Mucosa of gallbladder (tissue), 1 donor: ENCODE measurements at places on chromosomes 11 and 22. TPM values are rescaled to one million over a fixed set of nuclear protein-coding genes. Genes with fewer than 3 reads are reported as not detected.

DNA sequence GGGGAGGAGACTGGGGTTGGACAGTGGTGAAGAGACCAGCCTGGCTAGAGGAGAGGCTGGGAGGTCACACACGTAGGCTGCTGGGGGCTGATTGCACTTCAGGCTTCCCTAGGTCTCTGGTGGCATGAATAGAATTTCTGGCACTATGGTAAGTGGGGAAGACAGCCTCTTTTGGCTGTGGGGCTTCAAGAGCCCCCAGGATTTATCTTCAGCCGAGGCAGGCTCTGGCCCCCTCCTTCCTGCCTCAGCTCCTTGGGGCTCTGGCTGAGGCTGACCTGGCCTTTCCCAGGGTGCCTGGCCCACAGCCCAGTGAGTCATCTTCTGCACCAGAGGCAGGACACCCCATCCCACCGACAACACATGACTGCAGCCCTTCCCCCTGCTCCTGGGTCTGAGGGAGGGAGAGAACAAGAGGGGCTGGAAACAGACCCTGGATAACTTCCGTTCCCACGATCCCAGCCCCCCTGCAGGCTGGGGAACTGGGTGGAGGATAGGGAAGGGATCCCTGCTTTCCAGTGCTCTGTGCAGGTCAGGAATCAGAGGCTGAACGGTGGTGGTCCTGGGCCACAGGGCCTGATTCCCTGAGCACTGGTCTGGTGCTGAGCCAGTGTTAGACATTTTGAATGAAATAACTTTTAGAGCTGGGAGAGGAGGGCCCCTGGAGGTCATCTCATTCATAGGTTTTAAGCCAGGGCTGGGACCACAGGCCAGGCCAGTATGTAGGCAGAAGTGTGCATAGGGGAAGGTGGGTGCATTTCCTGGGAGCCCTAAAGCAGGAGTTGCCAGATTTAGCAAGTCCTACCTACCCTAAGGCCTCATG, 26.5 kb downstream of the ARHGEF17 start:
- peak; percentile 76 for DNase-seq

DNA sequence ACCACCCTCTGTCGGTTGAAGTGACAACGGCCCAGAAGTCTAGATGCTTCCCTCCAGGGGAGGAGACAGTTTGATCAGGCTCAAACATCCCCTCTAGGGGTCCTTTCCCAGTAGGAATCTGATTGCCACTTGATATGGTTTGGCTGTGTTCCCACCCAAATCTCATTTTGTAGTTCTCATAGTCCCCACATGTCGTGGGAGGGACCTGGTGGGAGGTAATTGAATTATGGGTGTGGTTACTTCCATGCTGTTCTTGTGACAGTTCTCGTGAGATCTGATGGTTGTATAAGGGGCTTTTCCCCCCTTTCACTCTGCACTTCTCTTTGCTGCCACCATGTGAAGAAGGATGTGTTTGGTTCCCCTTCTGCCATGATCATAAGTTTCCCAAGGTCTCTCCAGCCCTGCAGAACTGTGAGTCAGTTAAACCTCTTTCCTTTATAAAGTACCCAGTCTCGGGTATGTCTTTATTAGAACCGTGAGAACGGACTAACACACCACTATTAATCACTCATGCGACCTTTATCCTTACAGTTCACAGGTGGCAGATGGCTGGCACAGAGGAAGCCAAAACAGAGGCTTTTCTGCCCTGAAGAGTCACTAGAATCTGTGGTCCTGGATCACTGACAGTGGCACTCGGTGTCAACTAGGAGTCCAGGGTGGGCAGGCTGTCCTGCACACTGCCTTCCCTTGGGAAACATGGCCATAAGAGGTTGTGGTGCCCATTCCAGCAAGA, 21.6 kb downstream of the ASPHD2 start:
- no peak for DNase-seq

DNA sequence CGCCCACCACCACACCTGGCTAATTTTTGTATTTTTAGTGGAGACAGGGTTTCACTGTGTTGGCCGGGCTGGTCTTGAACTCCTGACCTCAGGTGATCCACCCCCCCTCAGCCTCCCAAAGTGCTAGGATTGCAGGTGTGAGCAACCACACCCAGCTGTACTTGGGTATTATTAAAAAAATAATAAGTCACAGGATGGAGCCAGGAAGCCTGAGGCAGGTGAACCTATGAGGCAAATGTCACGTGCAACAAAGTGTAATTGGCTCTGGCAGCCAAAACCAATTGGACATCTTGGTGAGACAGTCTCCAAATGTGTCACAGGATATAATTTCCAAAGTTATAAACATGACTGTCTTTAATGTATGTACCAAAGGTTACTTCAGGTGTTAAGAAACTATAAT, 24.0 kb upstream of the MALAT1 start:
- DNase-seq: no peak

- no peak for DNase-seq
These were observed 292.2 kb downstream of the ST3GAL4 start for GRCh38 chr11:126647735-126648134.

DNA sequence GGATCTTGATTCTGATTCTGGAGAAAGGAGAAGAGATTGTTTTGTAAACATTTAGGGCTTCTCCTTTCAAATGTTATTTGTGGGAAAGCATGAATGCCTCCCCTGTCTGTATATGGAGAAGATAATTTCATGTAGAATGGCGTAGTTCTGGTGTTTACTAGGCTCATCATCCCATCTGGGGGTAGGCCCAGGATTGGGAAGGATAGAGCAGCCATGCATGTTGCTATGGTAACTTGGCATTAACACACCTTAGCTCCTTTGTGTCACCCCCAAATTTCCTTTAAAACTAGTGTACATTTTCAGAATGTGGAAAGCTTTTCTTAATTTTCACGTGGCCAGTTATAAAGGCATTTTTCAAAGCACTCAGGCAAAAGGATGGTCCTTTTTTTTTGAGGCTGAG, 57.5 kb upstream of the EED start:
- no peak for DNase-seq

DNA sequence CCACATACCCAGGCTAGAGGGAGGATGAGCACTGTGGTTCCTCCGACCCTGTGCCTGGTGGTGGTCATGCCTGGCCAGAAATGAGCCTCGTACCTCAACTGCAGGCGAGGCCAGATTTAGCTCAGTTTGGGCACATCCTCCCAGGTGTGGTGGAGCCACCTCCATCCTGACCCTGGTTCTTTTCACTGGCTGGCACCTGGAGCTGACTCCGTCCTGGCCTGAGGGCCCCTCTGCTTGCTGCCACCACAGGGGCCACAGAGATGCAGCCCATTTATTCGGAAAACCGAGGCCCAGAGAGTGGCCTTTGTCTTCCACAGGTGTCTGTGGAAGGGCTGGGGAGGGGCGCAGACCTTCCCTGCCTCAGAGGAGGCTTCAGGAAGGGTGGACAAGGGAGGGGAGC, 9.0 kb upstream of the ARFGAP3 start:
- no peak for DNase-seq

GRCh38 chr22:27866135-27867084, 52.6 kb downstream of the PITPNB start:
- peak; percentile 58 for DNase-seq

- DNase-seq: no peak
These were observed 128.0 kb downstream of the RBFOX2 start for GRCh38 chr22:35900483-35901168.

GRCh38 chr11:68469122-68469521, 8.6 kb downstream of the PPP6R3 start:
- no peak for DNase-seq

DNA sequence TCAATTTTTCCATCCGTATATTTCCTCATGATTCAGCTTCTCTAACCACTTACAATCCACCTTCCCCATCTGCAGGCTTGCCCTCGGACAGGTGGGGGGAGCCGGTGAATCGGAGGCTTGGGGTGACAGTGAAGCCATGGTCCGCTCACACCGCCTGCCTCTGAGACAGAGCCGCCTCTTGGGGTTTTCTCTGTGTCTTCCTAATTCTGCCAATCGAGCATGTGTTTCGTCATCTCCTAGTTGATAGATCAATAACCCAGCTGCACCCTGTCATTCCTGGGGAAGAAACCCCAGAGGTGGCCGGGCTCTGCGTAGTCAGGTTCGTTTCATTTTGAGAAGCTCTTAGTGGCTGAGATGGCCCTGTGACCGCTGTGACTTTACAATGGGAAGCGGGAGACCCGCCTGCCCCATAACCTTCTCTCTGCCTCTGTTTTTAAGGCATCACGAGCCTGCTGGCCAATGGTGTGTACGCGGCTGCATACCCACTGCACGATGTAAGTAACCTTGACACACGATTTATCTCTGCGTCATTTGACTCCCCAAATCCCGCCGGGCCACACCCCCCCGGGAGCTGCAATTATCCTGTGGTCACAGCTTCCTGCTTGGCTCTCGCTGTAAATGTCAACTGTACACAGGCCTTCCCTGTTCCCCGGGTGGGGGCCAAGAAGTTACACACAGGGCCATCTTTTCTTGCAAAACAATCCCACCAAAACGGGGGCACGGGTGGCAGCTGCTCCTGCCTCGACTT, 33.3 kb downstream of the ANO1 start:
- peak; percentile 22 for DNase-seq

DNA sequence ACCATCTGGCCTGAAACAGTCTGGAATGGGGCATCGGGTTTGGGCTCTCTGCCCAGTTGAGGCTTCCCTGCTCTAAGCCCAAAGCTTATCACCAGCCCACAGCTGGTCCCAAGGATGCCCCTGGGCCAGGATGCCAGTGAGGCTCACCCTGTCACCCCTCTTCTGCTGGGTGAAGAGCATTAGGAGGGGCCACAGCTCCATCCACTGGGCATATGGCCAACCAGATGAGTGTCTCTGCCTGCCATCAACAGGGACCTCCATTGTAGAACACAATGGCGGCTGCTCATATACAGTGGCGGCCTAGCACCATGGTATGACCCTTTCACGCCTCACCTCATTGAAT, 5.6 kb downstream of the CHST1 start:
- no peak for DNase-seq

- no peak for DNase-seq
These were observed 6.9 kb downstream of the OLFML1 start for GRCh38 chr11:7492253-7492652.

GRCh38 chr11:112526699-112527416, 266.2 kb upstream of the PLET1 start:
- no peak for DNase-seq

- no peak for DNase-seq
These were observed 84.0 kb upstream of the RTL6 start for GRCh38 chr22:44582016-44582415.

DNA sequence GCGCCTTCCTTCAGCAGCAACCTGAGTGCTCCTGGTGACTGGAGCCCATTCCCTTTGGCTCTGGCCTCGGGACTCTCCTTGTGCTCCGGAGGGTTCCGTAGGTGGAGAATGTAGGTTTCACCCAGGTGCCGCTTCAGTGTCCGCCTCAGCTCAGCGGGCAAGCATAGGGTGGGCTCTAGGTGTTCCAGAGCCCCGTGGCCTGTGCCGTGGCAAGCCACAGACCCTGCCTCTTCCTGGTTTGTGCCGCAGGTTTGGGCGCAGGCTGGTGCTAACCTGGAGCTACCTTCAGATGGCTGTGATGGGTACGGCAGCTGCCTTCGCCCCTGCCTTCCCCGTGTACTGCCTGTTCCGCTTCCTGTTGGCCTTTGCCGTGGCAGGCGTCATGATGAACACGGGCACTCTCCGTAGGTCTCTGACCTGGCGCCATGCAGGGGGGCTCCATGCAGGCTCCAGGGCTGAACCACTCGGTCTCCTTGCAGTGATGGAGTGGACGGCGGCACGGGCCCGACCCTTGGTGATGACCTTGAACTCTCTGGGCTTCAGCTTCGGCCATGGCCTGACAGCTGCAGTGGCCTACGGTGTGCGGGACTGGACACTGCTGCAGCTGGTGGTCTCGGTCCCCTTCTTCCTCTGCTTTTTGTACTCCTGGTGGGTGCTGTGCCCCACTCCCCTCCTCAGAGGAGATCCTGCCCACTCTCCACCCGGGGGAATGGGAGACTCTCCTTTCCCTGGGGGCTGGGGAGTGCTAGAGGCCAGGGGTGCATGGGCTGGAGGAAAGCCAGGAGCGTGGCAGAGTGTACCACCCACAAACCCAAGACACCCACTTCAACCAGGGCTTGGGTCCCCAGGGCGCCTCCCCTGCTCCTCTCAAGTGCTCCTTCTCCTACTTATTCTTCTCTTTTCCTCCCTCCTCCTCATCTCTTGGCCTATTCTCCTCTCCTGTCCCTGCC, 2.4 kb downstream of the SLC22A12 start:
- no peak for DNase-seq

GRCh38 chr22:37925330-37925729, 19.2 kb downstream of the MICALL1 start:
- no peak for DNase-seq

- no peak for DNase-seq
These were observed 83.0 kb downstream of the AASDHPPT start for GRCh38 chr11:106160494-106160893.

DNA sequence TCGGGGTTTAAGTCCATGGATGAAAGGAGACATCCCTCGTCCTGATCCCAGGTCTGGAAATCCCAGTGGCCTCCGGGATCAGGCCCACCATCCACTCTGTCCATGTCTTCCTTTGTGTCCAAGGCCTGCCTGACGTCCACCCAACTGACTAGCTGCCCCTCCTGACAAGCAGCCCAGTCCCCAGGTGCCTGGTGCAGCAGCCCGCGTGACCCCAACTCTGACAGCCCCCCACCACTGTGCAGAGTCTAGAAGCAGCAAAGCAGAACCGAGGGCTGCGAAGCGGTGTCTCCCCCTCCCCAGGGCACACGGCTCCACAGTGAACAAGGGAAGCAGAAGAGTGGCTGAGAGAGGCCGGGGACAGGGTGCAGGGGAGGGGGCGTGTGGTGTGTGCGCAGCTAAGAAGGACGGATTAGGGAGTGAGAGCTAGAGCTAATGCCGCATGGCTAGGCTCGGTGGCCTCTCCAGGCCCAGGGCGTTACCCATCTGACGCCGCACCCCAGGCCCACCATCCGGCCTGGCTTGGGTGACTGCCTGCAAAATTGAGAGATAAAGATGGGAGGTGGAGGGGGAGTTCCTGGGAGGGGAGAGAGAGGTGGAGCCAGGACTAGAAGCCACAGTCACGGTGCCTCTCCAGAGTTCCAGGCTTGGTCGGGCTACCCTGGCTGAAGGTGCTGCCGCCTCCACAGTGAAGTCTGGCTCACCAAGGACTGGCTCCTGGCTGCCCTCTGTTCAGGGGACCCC, 16.6 kb upstream of the BAIAP2L2 start:
- no peak for DNase-seq

DNA sequence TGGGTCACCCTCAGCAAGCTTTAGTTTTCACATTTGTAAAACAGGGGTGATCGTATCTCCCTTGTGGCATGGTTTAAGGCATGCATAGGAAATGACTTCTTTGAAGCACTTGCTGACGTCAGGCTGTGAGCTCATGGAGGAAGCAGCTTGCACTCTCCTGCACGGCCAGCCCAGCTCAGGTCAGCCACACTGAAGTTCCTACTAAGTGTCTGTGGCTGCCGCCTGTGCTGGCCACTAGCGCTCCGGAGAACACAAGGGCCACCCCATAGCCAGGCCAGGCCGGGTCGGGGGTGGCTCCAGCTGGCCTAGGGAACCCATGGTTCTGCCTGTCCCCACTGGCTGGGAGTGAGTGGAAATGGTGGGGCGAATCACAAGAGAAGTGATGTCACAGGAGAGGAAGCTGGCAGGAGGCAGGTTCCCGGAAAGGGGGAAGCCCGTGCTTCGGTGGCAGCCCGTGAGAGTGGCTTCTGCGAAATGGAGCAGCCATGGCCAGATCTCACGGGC, 28.2 kb downstream of the KCTD17 start:
- DNase-seq: peak; percentile 52

NPAT gene
- total RNA-seq: 12.5 TPM

UPK3A gene
- total RNA-seq: 0.40 TPM

OR10S1 gene
- not detected for total RNA-seq

CRACR2B gene
- total RNA-seq: 40.5 TPM

PATE4 gene
- total RNA-seq: not detected

IGLL1 gene
- not detected for total RNA-seq

DCPS gene
- 34.6 TPM for total RNA-seq

ZBTB16 gene
- 85.4 TPM for total RNA-seq

SHANK2 gene
- 18.0 TPM for total RNA-seq

AGBL2 gene
- total RNA-seq: 5.6 TPM

RASD2 gene
- total RNA-seq: 4.4 TPM

NEU3 gene
- 8.1 TPM for total RNA-seq
